Activated naive CD4-positive, alpha-beta T cell (primary cell): ENCODE measurements at places on chromosomes 2 and 18.

DNA sequence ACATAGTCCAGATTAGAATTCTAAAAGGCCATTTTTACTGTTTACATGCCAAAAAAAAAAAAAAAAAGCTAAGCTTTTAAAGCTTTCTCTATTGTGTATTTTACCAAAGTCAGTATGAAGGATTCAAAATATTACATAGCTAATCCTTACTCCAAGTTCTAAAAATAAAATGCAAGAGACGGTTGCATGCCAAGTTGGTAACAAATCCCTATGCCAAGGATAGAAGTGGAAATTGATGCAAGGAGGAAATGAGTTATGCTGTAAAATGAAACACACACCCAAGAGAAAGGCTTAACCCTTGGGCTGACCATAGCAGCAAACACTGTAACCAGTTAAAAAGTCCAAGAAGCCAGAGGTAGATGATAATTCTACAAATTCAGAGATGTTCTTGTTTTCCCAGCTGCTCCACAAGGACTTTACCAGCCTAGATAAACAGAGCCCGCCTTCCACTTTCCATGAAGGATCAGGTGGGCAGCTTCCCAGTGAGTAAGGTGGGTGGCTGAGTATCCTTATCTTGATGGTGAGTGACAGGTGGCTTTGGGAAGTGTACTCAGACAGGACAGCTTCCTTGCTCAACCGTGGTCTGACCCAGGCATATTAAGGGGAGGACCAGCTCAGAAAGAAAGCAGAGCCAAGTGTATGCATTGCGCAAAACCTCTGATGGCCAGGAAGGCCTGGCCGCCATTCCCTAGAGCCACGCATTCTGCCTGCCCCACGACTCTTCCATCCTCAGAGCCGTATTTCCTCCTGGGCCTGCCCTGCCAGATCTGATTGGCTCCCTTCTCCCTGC lies 34.4 kb downstream of the ATP8B1 start:
- no peak for DNase-seq

DNA sequence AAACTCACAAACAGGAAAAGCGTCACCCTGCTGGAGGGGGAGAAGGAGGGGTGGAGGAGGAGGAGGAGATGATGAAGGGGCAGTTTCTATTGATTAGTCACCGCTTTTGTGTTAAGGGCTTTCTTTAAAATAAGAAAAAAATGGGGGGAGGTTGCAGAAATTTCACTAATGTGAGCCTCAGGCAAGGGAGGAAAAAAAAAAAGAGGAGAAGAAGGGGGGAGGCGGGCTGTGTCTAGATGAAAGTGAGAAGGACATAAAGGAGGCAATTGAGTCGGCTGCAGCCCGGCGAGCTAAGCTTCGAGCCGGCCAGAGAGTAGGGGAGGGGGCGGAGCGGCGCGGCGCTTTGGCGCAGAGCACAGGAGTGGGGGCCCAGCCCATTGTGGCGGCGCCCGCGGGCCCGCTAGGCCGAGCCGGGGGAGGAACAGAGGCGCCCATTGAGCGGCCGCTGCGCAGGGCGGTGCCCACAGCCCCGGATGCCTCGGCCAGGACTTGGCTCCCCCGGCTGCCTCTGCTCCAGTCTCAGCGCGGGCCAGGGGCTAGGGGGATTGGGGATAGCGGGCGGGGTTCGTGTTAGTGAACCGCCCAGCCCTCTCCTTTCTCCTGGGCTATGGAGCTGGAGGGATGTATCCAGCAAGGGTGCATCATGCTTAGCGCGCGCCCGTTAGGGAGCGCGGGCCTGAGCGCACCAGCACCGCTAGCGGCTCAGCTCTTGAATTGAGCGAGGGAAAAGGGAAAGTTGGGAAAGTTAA lies 7.9 kb downstream of the PAX3 start:
- no peak for DNase-seq

DNA sequence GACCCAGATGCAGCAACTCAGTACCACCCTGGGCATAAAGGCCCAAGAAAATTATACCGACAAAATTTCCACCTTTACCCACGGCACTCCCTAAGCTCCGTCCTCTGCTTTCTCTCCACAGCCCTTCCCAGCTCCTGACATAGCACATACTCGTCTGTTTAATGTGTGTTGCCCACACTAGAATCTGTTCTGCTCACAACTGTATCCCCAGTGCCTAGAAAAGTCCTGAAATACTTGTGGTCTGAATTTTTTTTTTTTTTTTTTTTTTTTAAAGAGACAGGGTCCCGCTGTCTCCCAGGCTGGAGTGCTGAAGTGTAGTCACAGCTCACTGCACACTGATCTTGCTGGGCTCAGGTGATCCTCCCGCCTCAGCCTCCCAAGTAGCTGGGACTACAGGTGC lies 62.3 kb downstream of the ADCY3 start:
- no peak for DNase-seq

DNA sequence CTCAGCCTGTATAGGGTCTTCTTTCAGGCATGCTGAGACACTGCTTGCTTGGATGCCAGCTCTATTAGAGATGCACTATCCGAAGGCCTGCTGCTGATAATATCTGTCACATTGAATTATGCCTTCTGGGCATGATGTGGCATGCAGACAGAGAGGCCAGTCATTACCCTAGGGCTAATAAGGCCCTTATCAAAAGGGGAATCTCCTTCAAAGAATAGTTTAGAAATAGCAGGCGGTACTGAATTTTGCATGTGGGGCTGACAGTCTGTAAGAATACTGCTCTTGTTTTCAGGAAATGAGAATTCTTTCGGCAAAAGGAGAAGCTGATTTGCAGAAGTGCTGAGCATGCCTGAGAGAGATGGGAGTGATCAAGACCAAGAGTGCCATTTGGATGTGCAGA lies 13.1 kb upstream of the LHCGR start:
- no peak for DNase-seq

DNA sequence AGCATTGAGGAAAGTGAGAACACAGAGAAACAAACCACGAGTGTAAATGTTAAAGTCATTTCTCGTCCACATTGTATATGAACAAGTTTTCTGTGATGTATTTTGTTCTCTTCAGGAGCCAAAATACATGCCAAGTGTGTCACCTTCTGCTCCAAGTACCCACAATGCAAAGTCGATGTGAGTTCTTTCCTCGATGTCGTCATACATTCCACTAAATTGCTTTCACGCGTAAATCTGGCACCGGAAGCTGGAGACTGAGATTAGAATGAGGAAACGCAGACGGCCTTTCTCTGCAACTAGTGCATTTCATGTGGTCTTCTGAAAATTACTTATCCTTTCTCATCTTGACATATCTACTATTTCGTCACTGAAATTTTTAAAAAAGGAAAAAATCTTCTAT lies 118.5 kb upstream of the SALL3 start:
- DNase-seq: no peak
